Renal cortex interstitium (tissue), 15 donors: ENCODE measurements at places on chromosomes 16 and 17.

GRCh38 chr17:2378905-2379304 lies 22.0 kb downstream of the MNT start:
- DNase-seq = no peak

GRCh38 chr16:82037666-82038065 lies 2.6 kb downstream of the HSD17B2 start:
- no peak for DNase-seq

GRCh38 chr17:76601065-76601464 lies 15.4 kb upstream of the ST6GALNAC2 start:
- no peak for DNase-seq

DNA sequence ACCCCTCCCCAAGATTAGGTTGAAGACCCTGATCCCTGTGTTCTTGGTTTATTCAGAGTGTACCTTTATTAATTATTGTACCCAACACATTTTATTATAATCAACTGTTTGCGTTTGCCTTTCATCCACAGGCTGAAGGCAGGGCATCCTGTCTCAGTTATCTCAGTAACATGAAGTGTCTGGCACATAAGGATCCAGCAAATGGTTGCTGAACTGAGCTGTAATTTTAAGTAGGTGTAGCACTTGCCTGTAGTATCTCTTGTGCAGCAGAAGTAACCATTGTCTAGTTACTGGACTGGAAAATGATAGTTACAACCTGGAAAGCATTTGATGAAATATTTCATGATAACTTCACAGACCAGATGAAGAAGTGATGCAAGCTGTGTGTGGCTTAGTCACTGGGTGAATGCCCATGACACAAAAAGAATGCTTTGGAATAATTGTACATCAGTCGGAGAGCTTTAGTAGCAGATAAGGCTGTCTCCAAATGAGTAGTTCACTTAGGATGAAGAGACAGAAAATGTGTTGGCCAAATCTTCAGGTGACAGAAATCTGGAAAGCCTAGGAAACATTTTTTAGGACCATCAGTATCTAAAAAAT lies 56.6 kb downstream of the ESRP2 start:
- DNase-seq = no peak
